ENCODE measurements at places on chromosomes 11 and 22.

GRCh38 chr22:49942565-49943404, 17.8 kb upstream of the PIM3 start:
- DNase-seq = no peak

DNA sequence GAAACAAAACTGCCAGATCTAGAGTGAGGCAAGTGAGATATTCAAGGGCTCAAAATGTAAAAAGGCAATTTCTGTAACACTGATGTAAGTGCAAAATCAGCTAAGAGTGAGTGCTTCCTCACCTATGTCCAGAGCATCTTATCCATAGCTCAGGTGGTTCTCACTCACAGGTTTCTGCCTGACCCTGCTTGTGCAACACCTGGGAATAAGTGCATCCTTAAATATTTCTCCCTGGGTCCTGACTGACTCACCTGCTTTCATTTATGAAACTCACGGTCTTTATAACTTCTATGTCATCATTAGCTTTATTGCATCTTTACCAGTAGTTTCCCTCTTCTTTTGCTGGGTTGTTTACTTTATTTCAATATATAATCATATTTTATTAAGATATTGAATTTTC, 260.6 kb downstream of the CNTN5 start:
- DNase-seq = no peak

DNA sequence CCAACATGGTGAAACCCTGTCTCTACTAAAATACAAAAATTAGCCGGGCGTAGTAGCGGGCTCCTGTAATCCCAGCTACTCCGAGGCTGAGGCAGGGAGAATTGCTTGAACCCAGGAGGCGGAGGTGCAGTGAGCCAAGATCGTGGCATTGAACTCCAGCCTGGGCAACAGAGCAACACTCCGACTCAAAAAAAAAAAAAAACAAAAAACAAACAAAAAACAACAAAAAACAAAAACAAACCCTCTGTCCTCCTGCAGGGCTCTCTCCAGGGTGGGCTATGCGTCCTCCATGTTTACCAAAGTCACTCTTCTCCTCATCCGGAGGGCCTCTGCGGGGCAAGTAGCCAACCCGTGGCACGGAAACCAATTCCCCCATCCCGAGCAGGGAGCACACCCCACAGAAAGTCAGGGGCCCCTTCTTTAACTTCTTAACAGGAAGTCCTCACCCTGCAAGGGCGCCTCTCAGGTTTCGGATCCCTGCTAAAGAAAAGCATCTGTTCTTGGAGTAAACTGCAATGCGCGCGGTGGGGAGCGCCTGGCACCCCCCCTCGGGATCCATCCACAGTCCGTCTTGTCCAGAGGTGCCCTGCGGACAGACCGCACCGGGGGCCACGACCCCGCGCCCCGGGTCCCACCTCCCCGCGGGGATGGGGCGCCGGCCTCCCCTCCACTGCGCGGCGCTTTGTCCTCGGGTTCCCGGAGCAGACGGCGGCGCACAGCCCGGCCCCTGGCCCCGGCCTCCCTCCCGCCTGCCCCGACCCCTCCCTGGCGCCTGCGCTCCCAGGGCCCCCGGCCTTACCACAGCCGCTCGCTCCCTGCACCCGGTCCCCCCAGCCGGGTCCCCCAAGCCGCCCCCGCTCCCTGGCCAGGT, 712 bp downstream of the CERK start:
- peak; percentile 28 for DNase-seq

DNA sequence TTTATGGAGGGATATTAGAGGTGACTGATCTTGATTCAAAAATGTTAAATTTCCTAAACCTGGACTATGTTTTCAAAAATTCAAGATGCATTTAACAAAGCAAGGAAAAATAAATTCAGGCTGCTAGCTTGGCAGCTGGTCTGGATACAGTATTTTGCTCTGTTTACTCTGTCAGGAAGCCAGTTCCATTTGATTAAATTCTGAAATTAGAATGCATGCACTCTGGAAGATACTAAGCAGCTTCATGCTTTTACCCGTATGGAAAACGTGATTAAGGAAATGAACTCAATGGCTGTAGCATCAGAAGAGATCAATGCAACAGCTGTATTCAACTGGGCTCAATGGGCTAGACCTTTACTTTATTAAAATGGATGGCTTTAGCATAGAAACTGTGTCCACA, 14.2 kb downstream of the C11orf71 start:
- no peak for DNase-seq

DNA sequence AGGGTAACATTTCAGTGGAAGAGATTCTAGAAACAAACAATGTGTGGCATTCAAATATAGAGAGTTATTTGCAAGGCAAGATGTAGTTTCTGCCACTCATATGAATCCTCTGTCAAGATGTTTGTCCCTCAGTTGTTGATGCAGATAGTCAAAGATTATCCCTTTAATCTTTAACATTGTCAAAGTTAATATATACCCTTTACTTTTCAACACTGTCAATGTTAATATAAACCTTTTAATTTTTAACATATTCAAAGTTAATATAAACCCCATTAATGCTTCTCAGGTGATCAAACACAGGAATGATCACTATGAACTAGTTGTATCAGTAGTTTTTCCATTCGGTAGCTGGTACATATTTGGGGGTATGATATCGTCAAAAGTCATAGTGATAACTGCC, 51.9 kb upstream of the PICALM start:
- DNase-seq = no peak

DNA sequence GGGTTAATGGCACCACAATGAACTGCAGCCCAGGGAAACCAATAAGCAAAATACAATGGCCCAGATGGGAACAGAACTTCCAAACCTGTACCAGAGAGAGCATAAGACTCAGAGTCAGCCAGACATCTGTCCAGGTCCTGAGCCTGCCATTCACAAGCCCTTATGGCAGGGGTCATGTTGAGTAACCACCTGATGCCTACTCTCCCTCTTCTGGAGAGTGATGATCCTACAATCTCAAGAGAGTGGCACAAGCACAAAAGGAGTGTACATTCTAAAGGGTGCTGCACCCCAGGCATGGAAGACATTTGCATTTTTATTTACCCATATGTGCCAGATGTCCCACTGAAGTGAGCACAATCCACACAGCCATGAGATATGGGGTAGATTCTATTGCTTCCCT, 10.6 kb downstream of the TENM4 start:
- no peak for DNase-seq

DNA sequence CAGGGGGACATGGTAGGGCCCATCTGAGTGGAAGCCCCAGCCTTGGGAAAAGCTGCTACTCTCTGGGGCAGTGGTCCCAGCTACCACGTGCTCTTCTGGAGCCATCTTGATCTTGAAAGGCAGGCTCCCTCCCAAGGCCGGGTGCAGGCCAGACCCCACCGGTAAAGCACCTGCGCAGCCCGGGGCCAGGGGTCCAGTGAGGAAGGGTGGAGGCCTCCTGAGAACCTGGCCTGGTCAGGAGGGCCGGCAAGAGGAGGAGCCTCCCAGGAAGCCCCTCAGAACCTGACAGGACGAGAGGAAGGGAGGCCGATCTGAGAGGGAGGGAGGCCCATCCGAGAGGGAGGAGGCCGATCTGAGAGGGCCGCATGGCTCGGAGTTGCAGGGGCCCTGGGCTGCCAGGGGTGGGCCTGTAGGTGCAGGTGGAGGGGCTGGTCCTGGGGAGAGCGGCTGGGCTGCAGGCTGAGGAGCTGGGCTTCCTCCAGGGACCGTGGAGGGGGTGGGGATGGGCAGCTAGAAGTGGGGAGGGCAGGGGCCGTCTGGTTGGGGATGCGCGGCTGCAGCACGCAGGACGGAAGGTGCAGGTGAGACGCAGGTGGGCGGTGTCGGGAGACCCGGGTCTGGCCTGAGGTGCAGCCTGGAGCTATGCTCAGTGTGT, 529 bp downstream of the GRAMD4 start:
- DNase-seq = no peak

GRCh38 chr11:77109236-77110019, 6.8 kb downstream of the OMP start:
- DNase-seq = no peak

- DNase-seq = no peak
Measured at GRCh38 chr11:60504219-60504905, 10.8 kb upstream of the MS4A13 start.

- DNase-seq = peak; percentile 49
Measured at GRCh38 chr11:126310200-126310991, 6.5 kb downstream of the DCPS start.

DNA sequence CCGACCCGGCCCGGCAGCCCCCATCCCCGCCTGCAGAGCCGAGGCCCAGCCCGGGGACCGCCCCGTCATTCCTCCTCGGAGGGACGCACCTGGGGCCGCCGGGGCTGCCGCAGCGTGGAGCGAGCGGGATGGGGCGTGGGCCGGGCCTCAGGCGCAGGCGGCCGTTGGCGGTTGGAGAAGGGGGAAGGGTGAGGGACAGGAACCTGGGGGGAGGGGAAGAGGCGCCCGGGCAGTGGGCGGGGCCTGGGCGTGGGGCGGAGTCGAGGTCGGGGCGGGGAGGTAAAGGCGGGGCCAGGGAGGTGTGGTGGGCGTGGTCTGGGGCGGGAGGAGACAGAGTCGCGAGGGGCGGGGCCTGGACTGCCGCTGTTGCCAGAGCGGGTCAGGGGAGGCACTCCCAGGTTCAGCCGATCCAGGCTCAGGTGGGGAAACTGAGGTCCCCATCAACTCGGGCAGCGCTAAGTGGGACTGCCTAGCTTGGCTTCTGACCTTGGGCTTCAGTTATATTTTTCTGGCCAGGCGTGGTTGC, at the start of gene TESMIN:
Gene TESMIN (minus strand): TSS at position 190 of the 526 bp plus-strand sequence. CDS start 860 bp downstream, outside the sequence.
- peak; percentile 96 for DNase-seq

DNA sequence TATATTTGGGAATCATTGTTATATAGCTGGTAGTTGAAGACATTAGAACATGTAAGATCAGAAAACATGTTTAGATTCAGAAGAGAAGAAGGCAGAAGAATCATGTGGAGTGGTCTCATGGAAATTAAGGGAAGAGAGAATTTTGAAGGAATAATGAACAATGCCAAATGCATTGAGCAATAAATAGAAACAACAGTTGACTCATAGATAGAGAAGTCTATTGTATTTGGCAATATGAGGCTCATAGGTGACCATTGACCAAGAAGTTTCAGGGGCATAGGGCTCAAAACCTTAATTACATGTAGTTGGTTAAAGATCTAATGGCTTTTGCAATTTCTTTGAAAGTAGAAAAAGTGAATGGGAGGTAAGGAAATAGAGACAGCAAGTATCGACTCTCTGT, 123.9 kb downstream of the PAX6 start:
- no peak for DNase-seq

GRCh38 chr11:66543263-66544107, 2.4 kb downstream of the ZDHHC24 start:
- DNase-seq = peak; percentile 38

- DNase-seq = no peak
Measured at GRCh38 chr11:114197799-114198500, 98.2 kb upstream of the NNMT start.

DNA sequence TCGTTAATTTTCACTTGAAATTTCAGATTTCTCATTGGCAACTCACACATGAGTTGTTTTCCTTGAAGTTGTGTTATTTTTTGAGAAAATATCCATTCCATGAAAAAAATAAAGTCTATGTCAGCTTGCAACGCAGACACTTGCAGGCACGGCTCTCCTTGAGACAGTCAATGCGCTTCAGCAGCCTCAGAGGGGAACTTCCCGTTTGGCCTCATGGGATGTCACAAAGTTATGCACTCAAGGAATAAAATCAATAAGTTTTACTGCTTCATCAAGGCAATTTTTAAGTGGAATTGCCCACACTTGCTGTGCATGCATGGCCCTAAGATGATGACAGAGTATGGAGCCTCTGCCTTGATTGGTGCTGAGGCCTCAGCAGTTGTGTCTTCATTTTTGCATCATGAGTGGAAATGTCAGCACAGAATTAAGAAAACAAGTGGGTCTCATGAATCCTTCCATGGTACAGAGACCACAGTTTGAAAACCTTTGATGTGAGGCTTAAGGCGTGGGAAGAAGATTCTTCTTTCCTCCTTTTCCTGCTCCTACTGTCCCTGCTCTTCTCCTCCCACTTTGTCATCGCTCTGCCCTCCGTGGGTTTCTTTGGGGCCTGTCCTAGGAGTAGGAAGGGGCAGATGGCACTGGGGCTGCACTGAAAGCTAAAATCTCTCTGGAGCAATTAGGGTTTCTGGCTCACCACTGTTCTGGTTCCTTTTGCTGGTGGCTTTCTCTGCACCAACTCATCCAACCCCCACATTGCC, 509.0 kb upstream of the B3GAT1 start:
- no peak for DNase-seq

DNA sequence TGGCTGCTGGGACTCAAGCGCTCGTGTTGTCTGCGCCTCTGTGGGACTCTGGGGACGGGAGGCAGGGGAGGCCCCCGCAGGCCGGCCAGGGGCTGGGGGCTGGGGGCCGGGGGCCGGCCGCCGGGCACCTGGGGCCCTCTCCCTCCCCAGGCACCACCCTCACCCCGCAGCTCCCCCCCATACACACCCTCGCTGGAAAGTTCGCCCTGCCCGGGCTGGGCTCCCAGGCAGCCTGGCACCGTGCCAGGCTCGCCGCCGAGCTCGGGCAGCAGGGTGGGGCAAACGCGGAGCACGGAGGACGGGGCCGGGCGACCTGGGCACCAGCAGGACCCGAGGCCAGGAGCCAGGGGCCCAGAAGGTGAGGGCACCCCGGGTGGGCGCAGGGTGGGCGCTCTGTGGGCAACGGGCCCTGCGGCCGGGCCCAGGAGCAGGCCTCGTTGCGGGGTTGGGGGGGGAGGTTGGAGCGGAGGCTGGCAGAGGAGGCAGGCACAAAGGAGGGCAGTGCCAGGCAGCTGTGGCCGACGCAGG, 76.7 kb upstream of the WNT7B start:
- peak; percentile 54 for DNase-seq

DNA sequence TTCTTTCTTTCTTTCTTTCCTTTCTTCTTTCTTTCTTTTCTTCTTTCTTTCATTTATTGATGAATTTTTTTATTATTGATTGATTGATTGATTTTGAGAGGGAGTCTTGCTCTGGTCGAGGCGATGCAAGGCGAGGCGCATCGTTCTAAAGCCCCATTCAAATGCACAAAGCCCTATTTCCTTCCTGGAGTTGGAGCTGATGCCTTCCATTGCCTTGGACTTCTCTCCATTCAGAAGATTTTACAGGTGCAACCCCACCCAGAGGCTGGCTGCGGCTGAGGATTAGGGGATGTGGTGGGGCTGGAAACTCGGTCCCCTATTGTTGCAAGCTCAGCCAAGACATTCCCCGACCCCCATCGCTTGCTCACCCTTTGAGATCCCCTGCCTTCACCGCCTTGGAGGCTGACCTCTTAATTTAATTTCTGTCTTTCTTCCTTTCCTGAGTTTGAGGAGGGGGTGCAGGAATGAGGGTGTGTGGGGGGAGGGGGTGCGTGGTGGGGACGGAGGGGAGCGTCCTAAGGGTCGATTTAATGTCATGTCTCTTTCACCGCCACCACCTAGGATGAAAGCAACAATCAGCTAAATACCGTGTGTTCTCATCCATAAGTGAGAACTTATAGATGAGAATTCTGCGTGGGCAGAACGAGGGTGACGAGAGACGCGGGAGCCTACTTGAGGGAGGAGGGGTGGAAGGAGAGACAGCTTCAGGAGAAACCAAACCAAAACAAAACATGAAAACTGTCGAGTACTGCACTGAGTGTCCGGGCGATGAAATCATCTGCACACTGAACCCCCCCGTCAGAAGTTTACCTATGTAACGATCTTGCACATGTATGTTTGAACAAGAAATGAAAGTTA, 3913.9 kb upstream of the OR11H1 start:
- no peak for DNase-seq

All from stimulated activated CD4-positive, alpha-beta T cell treated with anti-CD3 and anti-CD28 coated beads, Interleukin-4, amount 100 ng/mL, for 4 hours (primary cell).